ENCODE measurements at places on chromosomes 12 and 14. TPM values are rescaled to one million over a fixed set of nuclear protein-coding genes. Genes with fewer than 3 reads are reported as not detected.

The PRH2 gene
- not detected for total RNA-seq

The PAH gene
- not detected for total RNA-seq

The PLXNC1 gene
- total RNA-seq = 0.67 TPM

The KRT79 gene
- 0.31 TPM for total RNA-seq

The GLIPR1L2 gene
- 0.44 TPM for total RNA-seq

The RPS6KL1 gene
- total RNA-seq = 6.5 TPM

The INSM2 gene
- total RNA-seq = not detected

The TAS2R8 gene
- total RNA-seq = not detected

The KRT6A gene
- total RNA-seq = not detected

The IL31 gene
- total RNA-seq = not detected

The APEX1 gene
- 168 TPM for total RNA-seq

The NRDE2 gene
- total RNA-seq = 17.8 TPM

The C14orf180 gene
- not detected for total RNA-seq

The ZFYVE1 gene
- total RNA-seq = 27.6 TPM

The PPP4R4 gene
- 0.22 TPM for total RNA-seq

The SLC38A4 gene
- 11.3 TPM for total RNA-seq

The TMTC1 gene
- 25.2 TPM for total RNA-seq

The RERG gene
- 10.8 TPM for total RNA-seq

The KRT6B gene
- total RNA-seq = not detected

The BEGAIN gene
- total RNA-seq = 6.5 TPM

The HAL gene
- 0.92 TPM for total RNA-seq

The LRFN5 gene
- 0.10 TPM for total RNA-seq

The DEGS2 gene
- total RNA-seq = 0.17 TPM

The GPR137C gene
- total RNA-seq = 2.6 TPM

The SLCO1C1 gene
- 0.99 TPM for total RNA-seq

The PSMC1 gene
- 79.3 TPM for total RNA-seq

The TMEM63C gene
- 8.7 TPM for total RNA-seq

The FBXL14 gene
- 6.4 TPM for total RNA-seq

The TSHR gene
- not detected for total RNA-seq

The ZCRB1 gene
- total RNA-seq = 56.3 TPM

The IL26 gene
- 2.5 TPM for total RNA-seq

The LHX5 gene
- total RNA-seq = not detected

The BICDL1 gene
- total RNA-seq = 0.26 TPM

The PITPNM2 gene
- total RNA-seq = 11.6 TPM

The ABCD2 gene
- not detected for total RNA-seq

The FOXG1 gene
- total RNA-seq = not detected

The LBHD2 gene
- total RNA-seq = not detected

The DTX1 gene
- total RNA-seq = not detected

The CD69 gene
- total RNA-seq = not detected

The EDDM3A gene
- not detected for total RNA-seq

The GLIPR1L1 gene
- not detected for total RNA-seq

The PELI2 gene
- total RNA-seq = 8.7 TPM

The A2ML1 gene
- total RNA-seq = not detected

The MYF5 gene
- total RNA-seq = not detected

The NRL gene
- total RNA-seq = 1.6 TPM

The NRXN3 gene
- 7.0 TPM for total RNA-seq

The SERPINA9 gene
- not detected for total RNA-seq

The NOXRED1 gene
- 0.18 TPM for total RNA-seq

The DNAJC22 gene
- total RNA-seq = 0.36 TPM

The TTC9 gene
- 1.6 TPM for total RNA-seq

The CD163 gene
- total RNA-seq = not detected

Measured in chondrocyte (in vitro differentiated cells).